Coronary artery (tissue), 2 donors: ENCODE measurements at places on chromosomes 7 and 10.

DNA sequence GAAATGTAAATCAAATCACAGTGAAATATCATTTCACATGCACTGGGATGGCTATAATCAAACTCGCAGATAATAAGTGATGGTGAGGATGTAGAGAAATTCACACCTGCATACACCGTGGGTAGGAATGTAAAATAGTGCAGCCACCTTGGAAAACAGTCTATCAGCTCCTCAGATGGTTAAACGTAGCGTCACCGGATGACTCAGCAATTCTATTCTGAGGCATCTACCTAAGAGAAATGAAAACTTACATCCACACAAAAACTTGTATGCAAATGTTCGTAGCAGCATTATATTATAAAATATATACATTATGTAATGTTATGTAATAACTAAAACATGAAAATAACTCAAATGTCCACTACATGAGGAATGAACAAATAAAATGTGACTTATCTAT is 38.9 kb downstream of the SH3PXD2A start:
- DNase-seq = no peak

GRCh38 chr7:39465055-39465929 is 100.9 kb upstream of the YAE1 start:
- no peak for DNase-seq

GRCh38 chr7:55792048-55792447 is 70.5 kb downstream of the SEPTIN14 start:
- no peak for DNase-seq

GRCh38 chr7:16402091-16402490 is 19.2 kb downstream of the CRPPA start:
- no peak for DNase-seq

- no peak for DNase-seq
Measured at GRCh38 chr7:122290476-122290875, 14.1 kb downstream of the FEZF1 start.
